ENCODE measurements at places on chromosomes 5 and 9. TPM values are rescaled to one million over a fixed set of nuclear protein-coding genes. Genes with fewer than 3 reads are reported as not detected.

- H3K36me3 ChIP-seq = no peaks in the 10 kb centered on the region
- H3K27ac ChIP-seq = no peak overlapping the region
- DNase-seq = no peak
- no peak overlapping the region for H3K4me3 ChIP-seq
- peaks cover under 1% of the 10 kb centered on the region for H3K4me1 ChIP-seq
Measured at GRCh38 chr5:34469971-34470370, 186.2 kb upstream of the RAI14 start.

- H3K27ac ChIP-seq = no peak overlapping the region
- H3K4me3 ChIP-seq = no peak overlapping the region
- H3K4me1 ChIP-seq = no peaks in the 10 kb centered on the region
- no peak for DNase-seq
- no peaks in the 10 kb centered on the region for H3K36me3 ChIP-seq
- H3K27me3 ChIP-seq = peaks cover 5% of the 10 kb centered on the region
Measured at GRCh38 chr9:106075960-106076327, 381.6 kb downstream of the TMEM38B start.

GRCh38 chr9:6215562-6215961 lies at the start of gene IL33:
IL33 (plus strand) TSS chr9:6215807; CDS start chr9:6241695, 25,888 bp downstream.
- H3K4me3 ChIP-seq = no peak within 1 kb of the TSS
- no peak within 1 kb of the TSS for H3K27ac ChIP-seq
- no peaks in the 10 kb centered on the region for H3K4me1 ChIP-seq
- DNase-seq = no peak

The HACD4 gene
- total RNA-seq = 5.2 TPM

The HRH2 gene
- 40.2 TPM for total RNA-seq

All from activated naive CD8-positive, alpha-beta T cell treated with anti-CD3 and anti-CD28 coated beads for 36 hours (primary cell).